ENCODE measurements at places on chromosomes 12 and 14. TPM values are rescaled to one million over a fixed set of nuclear protein-coding genes. Genes with fewer than 3 reads are reported as not detected.

The FAM216A gene
- total RNA-seq = 21.6 TPM

The ADAM21 gene
- not detected for total RNA-seq

The TMEM119 gene
- total RNA-seq = 0.11 TPM

The TEP1 gene
- 57.9 TPM for total RNA-seq

GRCh38 chr12:48151103-48151771 lies 6.1 kb downstream of the ASB8 start:
- no peaks in the 10 kb centered on the region for H3K27me3 ChIP-seq
- H3K4me3 ChIP-seq = no peak overlapping the region
- peaks cover 14% of the 10 kb centered on the region for H3K36me3 ChIP-seq
- DNase-seq = no peak

- peak; percentile 73 for DNase-seq
- H3K4me3 ChIP-seq = peak within 1 kb of the TSS; percentile 74
- peaks cover 4% of the 10 kb centered on the region for H3K36me3 ChIP-seq
Observed at GRCh38 chr14:92513204-92513965, at the start of gene RIN3. TSS of gene RIN3 (plus strand) at chr14:92513781. CDS start at chr14:92513933, 152 bp downstream.

DNA sequence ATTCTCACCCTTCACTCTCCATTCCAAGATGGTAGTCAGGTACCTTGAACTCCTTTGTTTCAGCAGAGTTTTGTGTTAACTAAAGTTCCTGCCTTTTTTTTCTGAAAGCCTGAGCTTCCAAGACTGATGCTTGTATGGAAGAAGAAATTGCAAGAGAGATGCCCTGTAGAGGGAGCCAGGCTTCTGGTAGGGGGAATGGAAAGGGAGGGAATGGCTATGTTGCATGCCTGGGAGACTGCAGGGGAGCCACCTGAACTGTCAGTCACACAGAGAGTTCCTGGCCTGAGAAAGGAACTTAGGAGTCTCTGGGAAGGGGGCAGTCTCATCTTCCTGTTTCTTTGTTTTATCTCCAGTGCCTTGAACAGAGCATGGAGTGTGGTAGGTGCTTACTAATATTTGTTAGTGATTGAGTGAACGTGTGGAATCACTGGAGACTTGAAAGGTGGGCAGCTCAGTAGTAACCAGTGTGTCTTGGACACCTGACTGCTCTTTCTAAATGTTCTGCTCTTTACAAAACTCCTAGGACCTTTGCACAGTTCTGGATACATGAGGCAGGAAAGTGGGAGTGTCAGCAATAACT lies 132.2 kb downstream of the ANO4 start:
- no peaks in the 10 kb centered on the region for H3K27me3 ChIP-seq
- H3K4me1 ChIP-seq = no peaks in the 10 kb centered on the region
- no peak overlapping the region for H3K27ac ChIP-seq
- no peaks in the 10 kb centered on the region for H3K36me3 ChIP-seq

DNA sequence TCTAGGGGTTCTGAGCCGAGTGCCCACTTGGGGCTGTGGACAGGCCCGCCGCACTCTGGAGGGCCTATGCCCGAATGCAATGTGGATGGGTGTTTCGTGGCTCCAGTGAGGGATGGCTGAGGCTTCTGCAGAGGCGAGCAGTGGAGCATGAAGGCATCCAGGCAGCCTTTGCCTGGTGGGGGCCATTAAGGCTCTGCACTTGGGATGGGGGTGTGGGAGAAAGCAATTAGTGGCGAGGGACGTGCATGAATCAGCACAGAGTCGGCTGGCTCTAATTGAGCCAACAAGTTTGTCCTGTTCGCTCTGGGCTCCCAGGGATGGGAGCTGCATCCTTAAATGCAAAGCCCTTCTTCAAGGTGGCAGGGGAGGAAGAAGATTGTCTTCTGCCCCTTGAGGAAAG lies 346.9 kb upstream of the FKBP4 start:
- H3K36me3 ChIP-seq = no peaks in the 10 kb centered on the region
- no peak for DNase-seq
- no peak overlapping the region for H3K4me3 ChIP-seq
- H3K27me3 ChIP-seq = peaks cover 8% of the 10 kb centered on the region

DNA sequence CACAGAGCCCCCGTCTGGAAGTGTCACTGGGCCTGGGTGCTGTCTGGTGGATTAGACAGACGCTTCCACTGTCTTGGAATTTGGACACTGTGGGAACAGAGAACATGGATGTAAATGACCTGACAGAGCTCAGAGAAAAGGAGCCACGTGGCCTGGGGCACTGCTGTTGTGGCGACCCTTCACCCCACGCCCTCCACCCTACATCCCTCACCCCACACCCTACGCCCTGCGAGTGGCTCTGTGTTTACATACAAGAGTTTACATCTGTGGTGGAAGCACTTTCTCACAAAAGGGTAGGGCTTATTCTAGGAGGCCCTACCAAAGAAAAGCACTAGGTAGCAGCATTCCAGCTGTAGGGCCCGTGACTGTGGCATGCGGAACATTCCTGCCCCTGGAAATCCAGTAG lies 47.7 kb downstream of the B4GALNT3 start:
- no peak overlapping the region for H3K27ac ChIP-seq
- H3K4me3 ChIP-seq = no peak overlapping the region
- H3K36me3 ChIP-seq = no peaks in the 10 kb centered on the region
- H3K4me1 ChIP-seq = peaks cover 2% of the 10 kb centered on the region

DNA sequence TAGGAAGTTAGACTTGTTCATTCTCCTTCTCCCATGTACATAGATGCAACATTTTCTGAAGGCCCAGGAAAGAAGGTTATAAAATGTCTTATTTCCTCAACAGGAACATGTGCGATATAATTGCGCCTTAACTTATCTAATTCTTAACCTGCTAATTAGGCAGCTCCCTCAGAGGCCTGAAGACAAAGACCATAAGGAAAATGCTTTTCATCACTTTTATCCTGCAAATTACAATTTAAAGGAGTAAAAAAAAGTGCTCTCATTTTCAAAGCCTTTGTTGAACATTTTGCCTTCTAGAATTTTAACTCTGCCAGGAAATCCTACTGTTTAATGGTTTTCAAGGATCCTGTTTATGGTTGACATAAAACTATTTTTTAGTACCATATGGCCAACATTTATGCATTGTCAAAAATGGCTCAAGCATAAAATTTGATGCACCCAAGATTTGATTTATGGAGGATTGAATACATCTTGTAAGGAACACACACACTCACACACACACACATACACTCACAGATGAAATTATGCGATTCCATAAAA lies 660.4 kb upstream of the TMEM132C start:
- no peak overlapping the region for H3K4me3 ChIP-seq
- H3K4me1 ChIP-seq = no peaks in the 10 kb centered on the region
- H3K27me3 ChIP-seq = no peaks in the 10 kb centered on the region
- H3K27ac ChIP-seq = no peak overlapping the region
- DNase-seq = no peak

All from activated naive CD8-positive, alpha-beta T cell treated with anti-CD3 and anti-CD28 coated beads, Interleukin-2, amount 10 ng/mL, durations not matched to agents 7 days and 5 days (primary cell).